Omental fat pad (tissue), 4 donors: ENCODE measurements at places on chromosomes 3 and 15. TPM values are rescaled to one million over a fixed set of nuclear protein-coding genes. Genes with fewer than 3 reads are reported as not detected.
A peak's percentile ranks its signal among the peaks of the same experiment; 100 is the strongest.

GRCh38 chr15:76576523-76577279, 240.1 kb downstream of the ISL2 start:
- DNase-seq: no peak

DNA sequence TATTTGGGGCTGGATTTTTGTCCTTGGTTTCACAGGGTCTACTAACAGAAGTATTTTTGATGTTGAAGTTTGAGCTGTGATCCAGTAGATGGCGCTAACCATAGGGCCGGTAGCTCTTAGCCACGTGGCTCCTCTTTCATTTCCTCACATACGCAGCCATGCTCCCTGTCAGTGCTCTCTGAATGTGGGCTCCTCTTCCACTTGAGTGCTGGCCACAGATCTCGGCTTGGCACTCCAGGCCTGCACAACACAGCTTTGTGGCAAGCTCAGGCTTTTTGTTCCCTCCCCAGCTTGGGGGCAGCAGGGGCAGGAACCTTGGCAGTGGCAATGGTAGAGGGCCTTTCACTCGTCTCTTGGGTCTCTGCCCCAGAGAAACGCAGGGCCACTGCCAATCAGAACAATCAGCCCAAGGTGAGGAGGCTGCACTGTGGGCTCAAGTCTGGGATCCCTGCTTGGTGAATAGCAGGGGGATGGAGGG, 18.6 kb upstream of the DNAAF4 start:
- no peak for DNase-seq

Gene UNC45A
- 47.2 TPM for total RNA-seq

Gene GUCA1C
- not detected for total RNA-seq

DNA sequence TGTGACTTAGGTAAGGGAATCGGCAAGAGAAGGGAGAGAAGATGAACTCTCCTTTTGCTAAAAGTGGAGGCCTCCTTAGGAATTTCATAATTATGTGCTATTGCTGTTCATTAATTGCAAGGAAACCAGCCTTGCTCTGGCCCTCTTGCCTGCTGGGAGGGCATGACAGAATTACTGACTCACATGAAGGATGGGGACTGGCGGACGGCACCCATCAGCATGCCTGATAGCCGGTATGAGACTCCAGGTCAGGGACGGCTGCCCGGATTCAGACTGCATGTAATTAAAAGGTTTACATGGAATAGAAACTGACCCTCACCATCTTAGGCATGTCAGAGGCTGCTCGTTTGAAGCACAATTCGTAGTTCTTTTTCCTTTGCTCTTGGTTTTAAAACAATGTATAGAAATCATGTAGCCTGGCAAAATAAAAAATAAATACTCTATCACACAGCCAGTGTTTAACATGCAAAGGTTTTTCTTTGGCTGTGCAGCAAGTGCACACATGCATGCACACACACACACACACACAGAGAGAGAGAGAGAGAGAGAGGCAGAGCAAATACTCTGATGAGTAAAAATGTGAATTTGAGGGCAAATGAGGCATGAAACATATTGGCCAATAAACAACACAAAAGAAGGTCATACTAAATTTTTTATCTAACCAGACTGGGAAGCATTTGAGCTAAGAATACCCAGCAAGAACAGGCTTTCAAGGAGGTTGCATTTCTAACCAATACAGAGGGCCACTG, 82.7 kb downstream of the FOXB1 start:
- DNase-seq: no peak

Gene STRIT1
- not detected for total RNA-seq

Gene GOLGA8R
- 3.2 TPM for total RNA-seq

GRCh38 chr15:48985516-48985915, 21.8 kb upstream of the SHC4 start:
- DNase-seq: no peak

GRCh38 chr15:90086868-90087268, 15.4 kb downstream of the IDH2 start:
- DNase-seq: no peak

GRCh38 chr3:183381179-183381578, 47.2 kb downstream of the MCF2L2 start:
- DNase-seq: no peak

GRCh38 chr15:99124641-99125040, 19.8 kb downstream of the SYNM start:
- DNase-seq: no peak

- no peak for DNase-seq
Observed at GRCh38 chr15:65460741-65461347, 38.1 kb upstream of the IGDCC4 start.

Gene EDEM1
- 41.1 TPM for total RNA-seq

DNA sequence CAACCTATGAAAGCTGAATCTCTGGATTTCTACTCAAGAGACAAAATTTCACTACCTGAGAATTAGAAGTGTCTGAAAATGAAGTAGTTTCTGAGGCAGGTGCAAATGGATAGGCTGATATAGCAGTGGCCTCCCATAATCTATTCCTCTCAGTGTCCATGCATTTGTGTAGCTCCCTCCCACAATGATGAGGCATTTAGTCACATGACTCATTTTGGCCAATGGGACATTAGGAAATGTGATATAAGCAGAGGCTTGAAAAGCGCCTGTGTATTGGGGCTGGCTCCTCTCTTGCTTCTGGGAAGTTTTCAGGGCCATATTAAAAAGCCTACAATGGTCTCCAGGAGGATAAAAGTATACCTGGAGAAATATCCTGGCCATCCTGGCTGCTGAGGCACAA, 79.7 kb upstream of the MRPL3 start:
- no peak for DNase-seq

Gene RBP2
- total RNA-seq: not detected

GRCh38 chr3:133927540-133928066, 31.9 kb upstream of the RAB6B start:
- DNase-seq: peak; percentile 41

Gene ADCY5
- 46.8 TPM for total RNA-seq

DNA sequence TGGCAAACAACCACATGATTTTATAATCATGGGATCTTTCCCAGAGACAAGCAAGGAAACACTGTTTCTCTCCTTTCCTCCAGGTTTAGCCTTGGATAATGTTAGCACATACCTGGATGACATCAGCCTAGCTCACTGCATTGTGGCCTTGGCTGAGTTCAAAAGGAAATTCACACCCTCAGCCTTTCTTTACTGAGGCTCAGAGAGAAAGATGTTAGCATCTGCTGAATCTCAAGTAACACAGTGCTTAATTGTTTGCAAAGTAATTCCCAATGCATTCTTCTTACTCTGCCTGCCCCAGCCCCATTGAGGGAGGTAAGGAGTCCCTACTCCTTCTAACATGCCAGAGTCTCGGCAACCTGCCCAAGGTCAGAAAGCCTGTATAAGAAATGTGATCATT, 432.2 kb upstream of the LMCD1 start:
- no peak for DNase-seq

- DNase-seq: no peak
Observed at GRCh38 chr3:141127344-141128125, 76.4 kb downstream of the SPSB4 start.

GRCh38 chr3:53354945-53355498, 7.7 kb upstream of the DCP1A start:
- no peak for DNase-seq

- no peak for DNase-seq
Observed at GRCh38 chr3:72171946-72172345, 387.0 kb upstream of the PROK2 start.

Gene SHF
- 1.9 TPM for total RNA-seq

- DNase-seq: no peak
Observed at GRCh38 chr3:52063026-52063723, 6.8 kb upstream of the DUSP7 start.

Gene ZIC1
- not detected for total RNA-seq

DNA sequence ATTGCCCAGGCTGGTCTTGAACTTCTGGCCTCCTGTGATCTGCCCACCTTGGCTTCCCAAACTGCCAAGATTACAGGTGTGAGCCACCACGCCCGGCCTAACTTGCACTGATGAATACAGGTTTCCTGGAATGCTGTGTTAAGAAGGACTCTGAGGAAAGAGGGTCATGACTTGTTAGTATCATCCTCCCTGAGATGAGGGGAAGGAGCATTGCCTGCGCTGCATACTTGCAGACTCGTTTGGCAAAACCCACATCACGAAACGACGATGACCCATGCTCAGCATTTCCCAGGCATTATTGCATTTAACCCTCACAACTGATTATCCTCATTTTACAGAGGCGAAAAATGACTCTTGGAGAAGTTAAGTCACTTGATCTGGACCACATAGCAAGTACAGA, 18.9 kb downstream of the COLQ start:
- DNase-seq: no peak

- DNase-seq: no peak
Observed at GRCh38 chr3:27596921-27597320, 112.7 kb upstream of the SLC4A7 start.

GRCh38 chr3:122443090-122443489, 27.2 kb upstream of the WDR5B start:
- DNase-seq: no peak

Gene RLBP1
- not detected for total RNA-seq

DNA sequence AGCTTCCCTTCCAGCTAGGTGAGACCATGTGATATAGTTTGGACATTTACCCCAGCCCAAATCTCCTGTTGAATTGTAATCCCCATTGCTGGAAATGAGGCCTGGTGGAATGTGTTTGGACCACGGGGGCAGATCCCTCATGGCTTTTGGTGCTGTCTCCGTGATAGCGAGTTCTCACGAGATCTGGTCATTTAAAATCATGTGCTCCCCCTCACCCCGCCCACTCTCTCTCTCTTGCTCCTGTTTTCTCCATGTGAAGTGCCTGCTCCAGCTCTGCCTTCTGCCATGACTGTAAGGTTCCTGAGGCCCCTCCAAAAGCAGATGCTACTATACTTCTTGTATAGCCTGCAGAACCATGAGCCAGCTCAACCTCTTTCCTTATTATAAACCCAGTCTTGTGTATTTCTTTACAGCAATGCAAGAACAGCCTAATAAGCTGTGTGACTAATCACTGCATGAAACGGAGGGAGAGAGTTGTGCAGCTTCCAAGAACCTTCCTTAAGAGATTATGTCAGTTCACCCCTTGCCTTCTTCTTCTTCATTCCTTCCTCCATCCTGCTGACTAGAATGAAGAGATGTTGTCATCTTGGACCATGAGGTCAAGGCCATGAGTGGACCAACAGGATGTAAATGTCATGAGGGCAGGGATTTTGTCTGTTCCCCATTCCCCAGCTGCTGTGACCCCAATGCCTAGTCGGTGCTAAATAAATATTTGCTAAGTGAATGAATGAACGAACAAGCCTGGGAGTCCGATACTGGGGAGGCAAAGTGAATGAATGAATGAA, 91.0 kb downstream of the CPN2 start:
- no peak for DNase-seq

DNA sequence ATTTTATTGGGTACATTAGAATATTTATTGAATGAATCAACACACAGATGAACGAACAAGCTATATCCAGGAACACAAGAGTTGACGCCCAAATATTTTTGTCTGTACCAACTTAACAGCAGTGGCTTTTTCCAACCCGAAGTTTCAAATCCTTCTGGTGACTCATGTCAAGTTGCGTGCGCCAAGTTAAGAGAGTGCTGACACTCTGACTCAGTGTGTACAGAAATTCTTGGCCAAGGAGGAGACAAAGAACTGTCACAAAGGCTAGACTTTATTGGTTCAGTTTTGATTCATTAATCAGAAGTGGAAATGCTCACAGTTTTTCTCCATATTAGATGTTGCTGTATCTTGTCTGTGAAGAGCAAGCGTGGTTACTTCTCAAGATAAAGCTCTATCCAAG, 59.6 kb upstream of the TSC22D2 start:
- DNase-seq: no peak

Gene GOLGA6D
- not detected for total RNA-seq

DNA sequence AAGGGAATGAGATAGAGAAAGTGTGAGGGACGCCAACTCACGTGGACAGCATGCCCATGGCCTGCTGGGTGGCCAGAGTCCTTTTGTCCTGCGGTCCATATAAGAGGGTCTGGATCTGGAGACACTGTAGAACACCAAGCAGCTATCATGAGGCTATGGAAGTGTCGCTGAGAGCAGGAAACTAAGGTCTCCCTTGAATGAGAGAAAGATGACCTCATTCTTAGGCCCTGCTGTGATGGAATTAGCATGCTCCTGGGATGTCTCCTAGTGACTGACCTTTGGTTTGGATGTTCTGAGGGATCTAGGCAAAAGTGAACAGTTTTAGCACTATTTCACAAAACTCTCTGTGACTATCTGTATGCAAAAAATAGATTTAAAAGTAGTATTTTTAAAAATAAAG, 34.4 kb downstream of the SYNM start:
- DNase-seq: no peak

- DNase-seq: no peak
Observed at GRCh38 chr3:113556946-113557335, 24.6 kb downstream of the SIDT1 start.

Gene SLC35G2
- 10.2 TPM for total RNA-seq
